ENCODE measurements at places on chromosomes 11 and 22.

DNA sequence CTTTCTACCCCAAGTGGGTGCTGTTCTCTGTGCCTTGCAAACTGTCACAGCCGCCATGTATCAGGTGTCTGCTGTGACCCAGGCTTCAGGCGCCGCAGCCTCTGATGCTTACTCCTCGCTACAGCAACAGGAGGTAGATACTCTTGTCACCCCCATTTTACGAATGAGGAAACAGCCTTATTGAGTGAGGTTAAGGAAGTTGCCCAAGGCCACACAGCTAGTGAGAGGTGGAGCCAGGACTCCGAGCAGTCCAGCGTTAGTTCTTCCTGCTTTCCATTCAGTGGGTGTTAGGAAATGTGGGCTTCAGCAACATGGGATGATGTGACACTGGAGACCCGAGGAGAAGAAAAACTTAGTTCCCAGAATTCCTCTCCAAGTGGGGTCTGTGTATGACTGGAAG is 14.3 kb downstream of the RNF215 start:
- no peak for DNase-seq

DNA sequence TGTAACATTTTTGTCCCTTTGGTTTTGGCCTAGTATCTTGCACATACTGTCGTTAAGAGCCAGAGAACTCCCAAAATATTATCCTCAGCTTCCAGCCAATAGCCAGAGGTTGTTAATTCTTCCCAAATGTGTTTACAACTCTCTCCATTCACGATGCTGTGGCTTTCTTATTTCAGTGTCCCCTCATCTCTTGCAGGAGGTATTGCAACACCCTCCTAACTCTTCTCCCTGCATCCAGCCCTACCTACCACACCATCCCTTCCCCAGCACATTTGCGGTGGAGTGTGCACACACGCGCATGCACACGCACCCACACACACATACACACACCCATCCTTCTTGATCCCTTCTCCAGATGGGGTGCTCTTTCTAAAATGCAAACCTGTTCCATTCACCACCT is 75.6 kb upstream of the LMO2 start:
- DNase-seq = no peak

DNA sequence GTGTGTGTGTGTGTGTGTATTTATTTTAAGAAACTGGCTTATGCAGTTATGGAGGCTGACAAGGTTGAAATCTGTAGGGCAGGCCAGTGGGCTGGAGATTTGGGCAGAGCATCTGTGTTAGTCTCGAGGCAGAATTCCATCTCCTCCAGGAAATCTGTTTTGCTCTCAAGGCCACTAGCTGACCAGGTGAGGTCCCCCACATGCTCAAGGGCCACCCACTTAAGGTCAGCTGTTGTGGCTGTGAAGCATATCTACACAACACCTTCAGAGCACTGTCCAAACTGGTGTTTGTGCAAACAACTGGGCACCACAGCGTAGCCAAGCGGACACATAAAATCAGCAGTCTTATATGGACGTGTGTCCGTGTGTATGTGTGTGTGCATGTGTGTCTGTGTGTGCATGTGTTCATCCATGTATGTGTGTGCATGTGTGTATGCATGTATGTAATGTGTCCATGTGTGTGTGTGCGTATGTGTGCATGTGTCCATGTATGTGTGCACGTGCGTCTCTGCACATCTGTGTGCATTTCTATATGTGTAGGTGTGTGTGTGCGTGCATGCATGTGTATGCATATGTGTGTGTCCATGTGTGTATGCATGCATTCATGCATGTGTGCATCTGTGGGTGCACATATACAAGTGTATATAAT is 400.9 kb downstream of the BRD1 start:
- DNase-seq = no peak

DNA sequence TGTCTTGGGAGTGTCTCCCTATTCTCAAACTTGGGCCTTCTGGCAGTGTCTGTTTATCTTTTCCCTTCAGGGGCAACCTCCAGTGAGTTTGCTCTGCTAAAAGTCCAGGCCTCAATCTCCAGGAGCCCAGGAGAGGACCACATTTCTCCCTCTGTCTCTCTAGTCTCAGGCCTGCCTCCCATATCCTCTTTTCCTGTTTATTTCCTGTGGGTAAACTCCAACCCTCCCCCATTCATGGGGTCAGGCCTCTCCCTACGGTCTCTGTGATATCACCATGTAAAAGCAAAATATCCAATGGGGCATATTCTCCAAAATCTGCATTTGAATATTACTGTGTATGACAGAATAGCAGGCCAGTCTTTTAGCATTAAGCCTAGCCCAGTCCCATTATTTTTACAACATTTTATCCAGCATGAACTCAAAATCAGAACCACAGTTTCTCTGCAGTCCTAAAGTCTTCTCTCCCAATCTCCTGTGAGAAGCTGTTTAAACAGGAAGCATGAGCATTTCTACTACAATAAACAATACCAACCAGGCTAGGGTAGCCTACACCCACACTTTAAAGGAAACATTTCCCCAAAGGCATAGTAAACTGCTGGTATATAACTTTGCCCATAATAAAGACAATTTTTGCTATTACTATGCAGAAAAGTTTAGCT is 18.0 kb upstream of the TMEM135 start:
- DNase-seq = no peak

GRCh38 chr11:103338621-103339484 is 229.6 kb downstream of the DYNC2H1 start:
- no peak for DNase-seq

GRCh38 chr22:46688949-46689348 is 49.1 kb downstream of the CERK start:
- DNase-seq = no peak

- DNase-seq = no peak
These were observed 44.9 kb downstream of the ADM start for GRCh38 chr11:10349806-10350205.

DNA sequence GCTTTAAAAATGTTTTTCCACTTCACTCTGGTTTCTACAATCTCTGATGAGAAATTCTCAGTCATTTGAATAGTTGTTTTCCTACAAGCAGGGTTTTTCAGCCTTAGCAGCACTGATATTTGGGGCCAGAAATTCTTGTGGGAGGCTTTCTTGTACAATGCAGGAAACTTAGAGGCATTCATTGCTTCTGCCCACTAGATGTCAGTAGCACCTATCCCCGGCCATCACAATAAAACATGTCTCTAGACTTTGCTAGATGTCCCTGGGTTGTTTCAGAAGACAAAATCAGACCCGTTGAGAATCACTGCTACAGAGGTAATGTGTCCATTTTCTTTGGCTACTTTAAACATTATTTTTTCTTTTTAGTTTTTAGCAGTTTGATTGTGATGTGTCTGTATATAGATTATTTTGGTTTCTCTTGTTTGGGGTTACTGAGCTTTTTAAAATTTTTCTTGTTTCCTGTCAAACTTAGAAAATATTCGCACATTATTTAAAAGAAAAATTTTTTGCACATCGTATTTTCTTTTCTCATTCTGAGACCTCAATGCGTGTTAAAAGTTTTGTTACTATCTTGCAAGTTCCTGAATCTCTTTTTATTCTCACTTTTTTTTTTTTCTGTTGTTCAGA is 60.8 kb upstream of the CCDC179 start:
- no peak for DNase-seq

DNA sequence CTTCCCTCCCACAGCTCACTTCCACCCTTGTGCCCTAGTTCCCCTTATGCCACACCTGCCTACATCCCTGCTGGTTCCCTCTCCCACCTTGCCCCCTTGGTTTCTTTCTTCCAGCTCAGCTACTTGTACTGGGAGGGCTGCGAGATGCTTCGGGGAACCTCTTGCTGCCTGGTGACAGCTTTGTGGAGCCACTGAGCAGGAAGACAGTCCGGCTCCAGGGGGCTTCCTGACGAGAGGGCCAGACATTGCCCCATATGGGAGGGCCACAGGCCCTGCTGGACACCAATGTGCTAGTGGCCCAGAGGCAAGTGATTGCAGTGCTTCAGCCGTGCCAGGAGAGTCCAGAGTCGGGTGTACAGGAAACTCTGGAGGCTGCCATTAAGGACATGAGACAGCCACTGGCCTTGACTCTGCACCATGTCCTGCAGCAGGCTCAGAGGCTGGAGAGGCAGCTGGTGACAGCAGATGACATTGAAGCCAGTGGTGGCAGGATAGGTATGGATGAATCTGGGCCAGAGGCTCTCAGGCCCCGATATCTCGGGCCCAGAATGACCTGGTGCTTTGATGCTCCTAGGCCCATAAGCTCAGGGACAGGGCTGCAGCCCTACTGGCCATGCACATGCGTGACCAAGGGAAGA is 54.3 kb downstream of the BTG4 start:
- no peak for DNase-seq

DNA sequence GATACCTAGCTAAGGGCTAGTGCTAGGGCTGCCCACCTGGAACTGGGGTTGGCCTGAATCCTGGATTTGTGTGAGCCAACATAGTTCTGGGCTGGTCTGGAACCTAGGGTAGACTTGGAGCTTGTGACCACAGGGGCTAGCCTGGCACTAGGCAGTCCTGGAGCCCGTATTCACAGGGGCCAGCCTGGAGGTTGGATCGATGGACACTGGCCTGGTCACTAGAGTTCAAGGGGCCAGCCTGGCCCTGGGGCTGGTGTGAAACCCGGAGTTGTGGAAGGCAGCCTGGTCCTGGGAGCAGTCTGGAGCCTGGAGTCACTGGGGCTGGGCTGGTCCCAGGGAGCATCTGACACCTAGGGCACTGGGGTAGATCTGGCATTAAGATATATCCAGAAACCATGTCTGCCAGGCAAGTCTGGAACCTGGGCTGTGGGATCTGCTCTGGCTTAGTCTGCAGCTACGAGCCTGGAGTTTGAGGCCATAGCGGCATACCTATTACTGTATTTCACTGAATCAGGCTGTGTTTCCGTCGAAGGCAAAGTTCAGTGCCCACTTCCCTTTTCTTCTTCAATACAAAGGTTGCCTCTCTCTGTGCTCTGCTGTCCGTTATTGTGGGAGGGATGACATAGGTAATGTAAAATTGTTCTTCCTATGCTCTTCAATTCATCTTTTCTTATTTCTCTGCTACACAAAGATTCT is 9.1 kb upstream of the GLYATL1B start:
- no peak for DNase-seq

GRCh38 chr22:34903416-34903815 is 162.5 kb upstream of the ISX start:
- no peak for DNase-seq

- no peak for DNase-seq
These were observed 28.0 kb upstream of the CYP2D6 start for GRCh38 chr22:42158456-42159132.

DNA sequence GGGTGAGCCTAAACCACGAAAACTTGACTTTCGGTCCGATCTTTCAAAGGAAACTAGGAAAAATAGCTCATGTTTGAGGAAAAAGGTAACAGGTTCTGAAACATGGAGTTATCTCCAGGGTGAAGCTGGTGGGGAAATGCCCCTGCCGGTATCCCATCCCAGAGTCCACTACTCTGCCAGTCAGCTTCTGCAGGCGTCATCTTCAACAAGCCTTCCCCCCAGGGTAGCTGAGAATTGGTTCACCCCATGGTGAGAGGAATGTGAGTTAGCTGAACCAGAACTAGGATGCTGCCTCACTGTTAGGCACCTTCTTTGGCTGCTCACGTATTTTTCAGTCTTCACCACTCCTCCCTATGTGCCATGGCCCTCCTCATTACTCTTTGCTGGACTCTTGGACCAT is 1.1 kb downstream of the GVQW3 start:
- DNase-seq = no peak

- no peak for DNase-seq
These were observed 497 bp upstream of the SYT12 start for GRCh38 chr11:67022341-67022933.

- DNase-seq = no peak
These were observed 29.9 kb downstream of the LRFN4 start for GRCh38 chr11:66886671-66887221.

DNA sequence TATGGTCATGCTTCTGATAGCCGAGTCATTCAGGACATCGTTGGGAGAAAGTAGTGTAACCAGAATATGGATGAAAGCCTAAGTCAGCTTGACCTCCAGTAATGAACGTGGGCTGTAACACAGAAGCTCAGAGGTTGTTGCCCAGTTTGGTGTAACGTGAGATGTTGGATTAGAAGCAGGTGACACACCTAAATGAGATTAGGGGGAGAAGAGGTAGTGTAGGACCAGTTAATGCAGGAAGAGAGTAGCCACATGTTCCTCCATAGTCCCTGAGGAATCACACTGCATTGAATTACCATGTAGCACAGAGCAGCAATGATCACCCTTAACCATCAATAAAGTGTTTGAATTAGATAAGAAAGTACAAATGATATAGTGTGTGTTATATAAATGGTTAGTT is 20.4 kb downstream of the FBXO7 start:
- DNase-seq = no peak

DNA sequence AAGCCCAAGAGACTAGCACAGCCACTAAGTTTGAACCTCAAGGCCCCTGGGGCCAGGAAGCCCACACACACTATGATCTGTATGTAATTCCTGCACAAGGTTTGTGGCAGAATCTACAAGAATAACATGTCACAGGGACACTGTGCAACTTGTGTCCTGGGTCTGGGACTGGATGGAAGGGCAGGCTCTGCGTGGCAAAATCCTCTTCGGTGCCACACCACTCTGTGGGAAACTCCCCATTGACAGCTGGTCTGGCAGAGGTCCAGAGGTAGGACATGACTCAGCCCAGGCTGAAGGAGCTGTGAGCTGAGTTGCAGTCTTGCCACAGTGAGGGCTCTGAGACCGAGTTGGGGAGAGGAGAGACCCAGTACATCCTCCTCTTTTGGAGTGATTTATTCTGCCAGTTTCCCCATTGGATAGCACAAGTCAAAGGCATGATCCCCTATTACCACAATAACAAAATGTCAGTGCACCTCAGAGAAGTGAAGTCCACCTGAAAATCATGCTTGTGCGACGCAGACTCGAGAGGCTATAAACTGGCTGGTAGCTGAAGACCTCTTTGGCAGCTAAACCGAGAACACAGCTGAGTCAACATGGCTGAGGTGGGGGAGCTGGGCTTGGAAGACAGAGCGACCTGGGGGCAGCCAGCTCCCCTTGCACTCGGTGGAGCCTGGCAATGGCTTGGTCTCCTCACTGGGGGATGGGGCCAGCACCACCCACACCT is 23.3 kb upstream of the SERPIND1 start:
- DNase-seq = peak; percentile 16

GRCh38 chr11:129643031-129643721 is 172.5 kb upstream of the TMEM45B start:
- DNase-seq = no peak

GRCh38 chr22:41368543-41369423 is 13.0 kb upstream of the TEF start:
- no peak for DNase-seq

All from stimulated activated naive CD4-positive, alpha-beta T cell treated with Interleukin-2 at 50 U/mL for 16 hours (primary cell).